ENCODE measurements at places on chromosomes 6 and 20.

DNA sequence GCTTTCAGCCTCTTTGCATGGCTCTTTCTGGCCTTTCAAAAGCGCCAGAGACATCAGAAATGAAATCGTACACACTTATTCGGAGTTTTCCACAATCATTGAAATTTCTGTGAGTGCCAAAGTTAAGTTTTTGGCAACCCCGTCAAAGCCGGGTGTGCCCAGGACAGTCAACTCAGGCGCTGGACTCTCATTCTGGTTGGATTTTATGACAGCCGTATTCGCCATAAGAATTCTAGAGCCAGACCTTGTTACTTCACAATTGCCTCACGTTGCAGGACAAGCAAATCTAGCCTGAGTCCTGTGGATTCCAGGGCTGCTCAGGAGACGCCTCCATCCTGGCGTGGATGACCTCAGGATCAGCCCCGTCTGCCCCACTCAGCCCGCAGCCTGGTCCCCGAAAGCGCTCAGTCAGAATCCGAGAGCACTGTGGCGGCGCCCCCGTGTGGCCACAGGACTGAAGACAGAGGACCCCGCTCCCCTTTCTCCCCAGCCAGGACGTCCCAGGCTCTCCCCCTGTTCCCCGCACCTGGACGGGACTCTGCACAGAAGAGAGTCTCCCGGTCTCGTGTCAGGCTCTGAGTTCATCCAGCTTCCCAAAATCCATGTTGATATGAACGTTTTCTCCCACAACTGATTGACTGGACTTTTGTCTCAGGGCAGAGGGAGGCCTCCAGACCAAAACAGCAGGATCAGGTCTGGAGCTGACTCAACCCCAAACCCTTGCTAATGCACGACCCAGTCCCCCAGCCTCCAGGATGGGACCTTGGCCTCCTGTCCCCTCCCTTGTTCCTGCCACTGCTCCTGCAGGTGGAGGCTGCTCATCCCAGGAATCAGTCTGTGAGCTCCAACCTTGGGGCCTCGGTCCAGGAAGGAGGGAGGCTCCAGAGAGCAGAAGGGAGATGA, 38.2 kb downstream of the MICA start:
- DNase-seq = peak; percentile 80

- no peak for DNase-seq
These were observed 544 bp upstream of the HLA-C start for GRCh38 chr6:31272436-31272835.

DNA sequence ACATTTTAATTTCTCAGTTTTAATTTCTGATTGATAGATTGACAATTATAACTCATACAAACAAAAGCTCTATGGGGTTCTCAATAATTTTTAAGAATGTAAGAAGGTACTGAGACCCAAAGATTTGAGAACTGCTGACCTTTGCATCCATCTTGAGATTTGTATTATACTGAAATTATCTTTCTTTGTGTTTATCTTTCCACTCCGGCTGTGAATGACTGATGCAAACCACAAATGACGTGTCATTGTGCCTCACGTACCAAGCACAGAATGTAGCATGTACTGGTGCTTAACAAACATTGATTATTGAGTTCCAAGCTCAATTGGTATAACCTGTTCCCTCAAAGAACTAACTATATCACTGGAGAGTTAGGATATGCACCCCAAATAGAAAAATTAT, 152.1 kb upstream of the SMLR1 start:
- no peak for DNase-seq

GRCh38 chr6:69866770-69867638, 648 bp downstream of the COL19A1 start:
- no peak for DNase-seq

DNA sequence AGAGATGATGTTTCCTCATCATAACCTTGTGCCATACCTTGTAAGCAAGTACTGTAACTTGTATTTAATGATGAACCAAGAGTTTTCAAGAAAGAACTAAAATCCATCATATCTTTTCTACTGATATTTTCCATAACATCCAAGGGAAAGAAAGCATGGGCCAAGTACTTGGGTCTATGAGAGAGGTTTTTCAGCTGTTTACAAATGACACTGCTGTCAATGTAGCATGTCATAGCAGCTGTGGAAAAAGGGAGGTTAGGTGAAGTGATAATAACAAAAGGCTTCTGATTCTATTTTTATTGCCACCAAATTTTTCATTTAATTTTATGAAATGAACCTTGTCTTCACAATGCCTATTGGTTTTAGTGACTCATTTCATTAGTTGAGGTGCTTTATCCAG, 482.3 kb downstream of the LMBRD1 start:
- no peak for DNase-seq

DNA sequence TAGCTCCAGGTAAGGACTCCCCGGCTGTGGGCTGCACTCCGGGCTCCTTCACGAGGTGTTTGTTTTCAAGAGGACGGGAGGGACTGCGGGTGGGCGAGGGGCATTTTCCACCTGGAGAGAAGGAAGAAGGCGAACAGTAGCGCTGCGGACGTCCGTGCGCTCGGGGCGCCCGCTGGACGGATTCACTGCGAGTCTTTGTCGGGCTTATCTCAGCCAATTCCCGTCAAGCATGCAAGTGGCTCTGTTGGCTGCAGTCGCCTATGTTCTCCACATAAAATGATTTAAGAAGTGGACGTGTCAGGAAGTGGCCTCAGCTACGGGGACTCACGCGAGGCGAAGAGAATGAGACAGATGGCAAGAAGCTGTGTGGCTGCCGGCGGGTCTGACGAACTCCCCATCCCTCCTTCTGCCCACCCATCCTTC, 332 bp downstream of the GRIK2 start:
- no peak for DNase-seq

GRCh38 chr20:35243317-35243716, 16.8 kb downstream of the MMP24 start:
- DNase-seq = no peak

GRCh38 chr6:32271429-32271828, 47.6 kb upstream of the NOTCH4 start:
- no peak for DNase-seq

GRCh38 chr6:74785236-74785635, 420.6 kb downstream of the COL12A1 start:
- no peak for DNase-seq

DNA sequence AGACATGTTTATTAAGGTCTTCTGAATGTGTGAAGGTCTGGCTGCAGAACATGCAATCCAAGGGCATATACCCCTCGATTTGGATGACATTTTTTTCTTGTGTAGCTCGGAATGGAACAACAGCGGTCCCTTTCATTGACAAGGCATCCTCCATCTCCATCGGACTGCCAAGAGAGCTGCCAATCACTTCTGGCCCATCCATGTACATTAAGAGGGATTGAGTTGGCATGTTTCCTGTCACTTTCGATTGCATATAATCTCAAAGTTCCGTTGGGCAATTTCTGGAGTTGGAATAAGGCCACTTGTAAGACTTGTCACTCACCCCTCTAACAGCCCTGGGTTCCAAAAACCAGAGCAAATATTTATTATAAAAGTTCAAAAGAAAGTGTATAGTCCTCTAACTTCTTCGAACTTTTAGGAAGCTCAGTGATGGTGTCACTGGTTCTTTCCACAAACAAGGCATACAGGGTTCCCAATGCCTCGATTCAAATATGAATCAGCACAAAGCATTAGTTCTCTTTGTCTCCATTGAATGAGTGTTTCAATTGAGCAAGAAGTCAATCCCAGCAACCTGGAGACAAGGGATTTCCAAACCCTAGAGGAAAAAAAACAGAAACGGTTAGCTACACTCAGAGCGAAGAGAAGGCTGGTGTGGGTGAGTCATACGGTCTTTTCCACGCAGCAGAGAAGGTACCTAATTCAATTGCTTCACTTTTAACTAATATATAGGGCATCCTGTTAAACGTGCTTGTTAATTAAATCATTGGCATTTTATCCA, 10.9 kb downstream of the ZNF217 start:
- no peak for DNase-seq

DNA sequence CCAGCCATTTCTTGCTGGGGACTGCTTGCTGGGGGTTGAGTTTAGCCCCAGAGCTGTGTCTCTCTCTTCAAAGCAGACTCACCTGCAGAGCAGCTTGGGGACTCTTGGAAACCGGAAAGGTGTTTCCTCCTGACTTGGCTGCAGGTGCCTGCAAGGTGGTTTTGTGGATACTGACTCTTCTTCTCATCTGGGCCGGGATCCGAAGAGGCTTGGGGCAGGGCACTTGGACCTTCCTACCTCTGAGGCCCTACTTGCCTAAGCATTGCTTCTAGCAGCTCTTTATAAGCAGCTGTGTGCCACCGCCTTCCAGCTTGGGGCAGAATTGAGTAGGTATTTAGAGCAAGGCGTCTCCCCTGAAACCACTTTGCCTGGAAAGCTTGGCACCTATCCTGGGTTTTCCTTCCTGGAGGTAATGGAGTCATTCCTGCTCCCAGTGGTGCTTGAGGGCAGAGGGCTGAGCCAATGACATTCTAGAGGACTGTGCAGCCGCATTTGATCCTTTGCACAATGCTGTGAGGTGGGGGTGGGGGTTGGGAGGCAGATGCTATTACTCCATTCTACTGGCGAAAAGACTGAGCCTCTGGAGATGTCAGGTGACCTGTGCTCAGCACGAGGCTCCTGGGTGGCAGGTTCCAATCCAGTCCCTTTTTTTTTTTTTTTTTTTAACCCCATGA, 3.4 kb upstream of the CTSZ start:
- no peak for DNase-seq

GRCh38 chr6:48151142-48151541, 40.1 kb upstream of the PTCHD4 start:
- no peak for DNase-seq

DNA sequence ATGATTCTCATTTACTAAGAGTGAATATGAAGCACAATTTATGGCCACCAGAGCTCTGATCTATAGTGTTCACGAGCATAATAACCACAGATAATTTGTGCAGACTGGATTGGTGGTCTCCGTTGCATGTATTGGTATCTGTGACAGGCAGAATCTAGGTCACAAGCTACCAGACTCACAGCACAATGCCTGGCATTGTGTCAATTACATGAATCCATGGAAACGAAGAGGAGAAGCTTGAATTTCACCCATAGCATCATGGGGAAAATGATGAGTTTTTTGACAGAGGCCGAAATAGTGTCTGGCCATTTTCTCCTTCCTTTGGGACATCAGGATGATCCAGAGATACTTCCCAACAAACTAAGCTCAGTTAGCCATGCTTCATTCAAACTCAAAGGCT, 52.3 kb upstream of the TMEM170B start:
- no peak for DNase-seq

- DNase-seq = no peak
These were observed 36.4 kb downstream of the DACT2 start for GRCh38 chr6:168282985-168283685.

- no peak for DNase-seq
These were observed 282.1 kb upstream of the BMP2 start for GRCh38 chr20:6485351-6485750.

DNA sequence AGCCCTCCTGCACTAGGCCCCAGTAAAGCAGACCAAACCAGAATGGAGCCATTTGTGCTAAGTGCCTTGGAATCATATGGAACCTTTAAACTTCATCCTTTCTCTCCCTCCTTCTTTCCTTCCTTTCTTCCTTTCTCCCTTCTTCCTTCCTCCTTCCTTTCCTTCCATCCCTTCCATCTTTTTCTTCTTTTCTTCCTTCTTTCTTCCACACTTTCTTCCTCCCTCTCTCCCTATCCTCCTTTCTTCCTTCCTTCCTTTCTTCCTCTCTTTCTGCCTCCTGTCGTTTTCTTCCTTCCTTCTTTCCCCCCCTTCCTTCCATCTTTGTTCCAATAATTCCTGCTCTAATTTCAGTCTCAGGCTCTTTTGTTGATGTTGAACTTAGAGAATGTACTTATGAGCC, 11.2 kb upstream of the SFT2D1 start:
- DNase-seq = no peak

GRCh38 chr6:25173951-25174474, 105.2 kb upstream of the CARMIL1 start:
- no peak for DNase-seq

- no peak for DNase-seq
These were observed 4.5 kb downstream of the SNAI1 start for GRCh38 chr20:49987015-49987867.

GRCh38 chr6:136790411-136791295, 1.6 kb downstream of the MAP3K5 start:
- DNase-seq = no peak

GRCh38 chr6:14088600-14089192, 28.9 kb upstream of the CD83 start:
- DNase-seq = no peak

- DNase-seq = no peak
These were observed 107.2 kb downstream of the CHD6 start for GRCh38 chr20:41510847-41511450.

DNA sequence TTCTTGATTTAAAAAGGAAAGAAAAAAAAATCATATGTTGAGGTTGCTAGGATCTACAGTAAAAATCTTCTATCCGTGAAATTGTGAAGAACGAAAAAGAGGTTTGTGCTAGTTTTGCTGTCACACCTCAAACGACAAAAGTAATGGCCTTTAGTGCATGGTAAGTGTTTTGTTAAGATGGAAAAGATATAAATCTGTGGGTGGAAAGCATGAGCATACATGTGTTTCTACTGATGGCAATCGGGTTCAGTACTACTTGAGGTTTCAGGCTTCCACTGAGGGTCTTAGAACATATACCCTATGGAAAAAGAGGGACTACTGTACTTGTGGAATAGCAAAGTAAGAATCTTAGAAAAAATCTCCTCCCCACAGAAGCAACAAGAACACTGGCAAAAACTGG, 58.0 kb downstream of the AHI1 start:
- DNase-seq = no peak

Measured in stimulated activated CD8-positive, alpha-beta memory T cell treated with anti-CD3 and anti-CD28 coated beads, Interleukin-4, amount 100 ng/mL, for 1 hour (primary cell).